Endothelial cell of coronary artery (primary cell): ENCODE measurements at places on chromosomes 16 and 17. TPM values are rescaled to one million over a fixed set of nuclear protein-coding genes. Genes with fewer than 3 reads are reported as not detected.

Gene HEATR3
- total RNA-seq = 25.8 and 25.9 TPM in 2 replicates

Gene CCDC154
- total RNA-seq = under 0.01 and 0.09 TPM in 2 replicates

Gene AOC3
- under 0.01 TPM in 2 replicates for total RNA-seq

Gene TXNL4B
- 5.9 and 6.7 TPM in 2 replicates for total RNA-seq

Gene SAMD14
- total RNA-seq = 2.8 and 5.0 TPM in 2 replicates

Gene CYGB
- 0.45 and 5.0 TPM in 2 replicates for total RNA-seq

Gene TPSG1
- total RNA-seq = not detected in 2 replicates

Gene LHX1
- total RNA-seq = not detected in 2 replicates
